Kasumi-1 (cell line): ENCODE measurements at places on chromosomes 5 and 9.
A peak's percentile ranks its signal among the peaks of the same experiment; 100 is the strongest.

- DNase-seq, result no peak
These were observed 156.3 kb downstream of the PLPPR1 start for GRCh38 chr9:101184813-101185278.

- no peak for DNase-seq
These were observed 29.8 kb downstream of the SPIN1 start for GRCh38 chr9:88418025-88418424.

GRCh38 chr9:101403516-101404285, 5.0 kb downstream of the ZNF189 start:
- DNase-seq, result no peak

- DNase-seq, result no peak
These were observed 129.7 kb downstream of the GOLPH3 start for GRCh38 chr5:32044434-32044833.

- DNase-seq, result peak; percentile 44
These were observed at the start of gene SLC27A4 for GRCh38 chr9:128339761-128340690. Gene SLC27A4 (plus strand): TSS chr9:128340527. CDS start chr9:128343133, 2,606 bp downstream.
